Renal cortical epithelial cell (primary cell): ENCODE measurements at places on chromosomes 12 and 14.

- no peak for DNase-seq
Observed at GRCh38 chr12:57241402-57242310, 9.3 kb downstream of the STAC3 start.

DNA sequence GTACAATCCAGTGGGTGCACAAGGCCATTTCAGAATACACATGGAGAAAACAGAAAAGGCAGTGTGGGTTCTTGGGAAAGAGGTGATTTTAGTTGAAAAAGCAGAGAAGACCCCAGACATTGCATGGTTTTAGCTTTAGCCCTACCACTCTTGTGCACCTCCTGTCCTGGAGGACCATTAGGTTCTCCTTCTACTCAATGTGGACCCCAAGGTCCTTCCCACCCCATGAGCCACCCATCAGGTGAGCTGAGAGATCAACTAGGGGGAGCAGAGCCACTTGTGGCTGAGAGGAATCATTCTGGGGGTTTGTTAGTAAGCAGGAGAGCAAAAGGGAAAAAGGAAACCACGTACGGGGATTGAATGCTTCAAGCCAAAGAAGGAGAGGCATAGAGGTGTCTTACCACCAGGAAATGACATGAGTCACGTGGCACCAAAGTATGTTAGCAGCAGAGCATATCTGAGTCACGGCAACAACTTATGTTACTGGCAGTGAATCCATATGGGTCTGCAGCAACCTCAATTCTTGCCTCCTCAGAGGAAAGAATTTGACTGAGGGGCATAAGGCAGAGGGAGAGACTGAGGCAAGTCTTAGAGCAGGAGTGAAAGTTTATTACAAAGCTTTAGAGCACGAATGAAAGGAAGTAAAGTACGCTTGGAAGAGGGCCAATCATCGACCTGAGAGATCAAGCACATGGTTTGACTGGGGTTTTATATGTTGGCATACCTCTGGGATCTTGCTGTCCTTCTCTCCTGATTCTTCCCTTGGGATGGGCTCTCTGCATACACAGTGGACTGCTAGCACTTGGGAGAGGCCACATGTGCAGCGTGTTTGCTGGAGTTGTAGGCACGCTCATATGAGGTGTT is 73.9 kb downstream of the HSD17B6 start:
- DNase-seq: peak; percentile 64

DNA sequence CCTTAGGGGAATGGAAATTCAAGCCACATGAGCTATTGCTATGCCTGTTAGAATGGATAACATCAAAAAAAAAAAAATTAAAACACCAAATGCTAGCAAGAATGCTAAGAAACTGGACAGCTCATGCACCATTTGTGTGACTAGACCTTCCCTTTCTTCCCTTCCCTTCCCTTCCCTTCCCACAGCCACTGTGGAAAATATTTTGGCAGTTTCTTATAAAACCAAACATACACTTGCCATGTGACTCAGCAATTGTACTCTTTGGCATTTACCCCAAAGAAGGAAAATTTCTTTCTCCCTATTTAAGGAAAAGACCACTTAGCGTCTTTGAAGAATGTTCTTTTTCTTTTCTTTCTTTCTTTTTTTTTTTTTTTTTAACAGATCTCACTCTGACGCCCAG is 49.1 kb upstream of the FKBP4 start:
- no peak for DNase-seq

DNA sequence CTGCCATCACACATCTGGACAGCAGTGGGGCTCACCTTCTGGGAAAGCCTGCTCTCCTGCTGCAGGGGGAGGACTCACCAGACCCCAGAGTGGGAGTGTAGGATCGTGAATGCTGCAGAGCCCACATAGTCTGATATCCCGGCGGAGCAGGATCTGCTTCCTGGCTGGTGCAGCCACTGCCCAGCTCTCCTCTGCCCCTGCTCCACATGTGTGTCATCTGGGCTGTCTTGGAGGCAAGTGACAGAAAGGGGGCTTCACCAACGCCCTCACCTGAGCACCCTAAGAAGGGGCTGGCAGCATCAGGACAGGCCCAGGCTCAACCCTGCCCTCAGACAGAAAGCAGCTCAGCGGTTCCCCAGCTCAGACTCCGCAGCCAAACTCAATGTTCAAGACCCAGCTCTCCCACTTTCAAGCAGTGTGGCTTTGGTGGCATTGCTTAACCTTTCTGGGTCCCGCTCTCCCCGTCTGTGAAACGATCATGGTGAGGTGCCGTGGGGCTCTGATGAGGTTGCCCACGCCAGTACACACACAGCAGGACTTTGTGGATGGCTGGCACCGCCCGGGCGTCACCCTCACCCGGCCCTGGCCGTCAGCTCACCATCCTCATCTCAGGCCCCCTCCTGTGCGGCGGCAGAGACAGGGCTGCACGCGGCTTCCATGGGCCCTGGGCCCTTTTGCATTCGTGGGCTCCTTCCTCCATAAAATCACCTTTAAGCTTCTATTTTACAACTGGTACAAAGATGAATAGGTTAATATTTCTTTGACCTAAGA is 91.0 kb upstream of the SFSWAP start:
- DNase-seq: no peak

GRCh38 chr14:51448831-51449670 is 202.7 kb upstream of the FRMD6 start:
- DNase-seq: peak; percentile 73

- DNase-seq: peak; percentile 70
Observed at GRCh38 chr12:82527165-82527780, 159.4 kb upstream of the TMTC2 start.

GRCh38 chr12:90257927-90258624 is 549.4 kb upstream of the ATP2B1 start:
- DNase-seq: no peak

DNA sequence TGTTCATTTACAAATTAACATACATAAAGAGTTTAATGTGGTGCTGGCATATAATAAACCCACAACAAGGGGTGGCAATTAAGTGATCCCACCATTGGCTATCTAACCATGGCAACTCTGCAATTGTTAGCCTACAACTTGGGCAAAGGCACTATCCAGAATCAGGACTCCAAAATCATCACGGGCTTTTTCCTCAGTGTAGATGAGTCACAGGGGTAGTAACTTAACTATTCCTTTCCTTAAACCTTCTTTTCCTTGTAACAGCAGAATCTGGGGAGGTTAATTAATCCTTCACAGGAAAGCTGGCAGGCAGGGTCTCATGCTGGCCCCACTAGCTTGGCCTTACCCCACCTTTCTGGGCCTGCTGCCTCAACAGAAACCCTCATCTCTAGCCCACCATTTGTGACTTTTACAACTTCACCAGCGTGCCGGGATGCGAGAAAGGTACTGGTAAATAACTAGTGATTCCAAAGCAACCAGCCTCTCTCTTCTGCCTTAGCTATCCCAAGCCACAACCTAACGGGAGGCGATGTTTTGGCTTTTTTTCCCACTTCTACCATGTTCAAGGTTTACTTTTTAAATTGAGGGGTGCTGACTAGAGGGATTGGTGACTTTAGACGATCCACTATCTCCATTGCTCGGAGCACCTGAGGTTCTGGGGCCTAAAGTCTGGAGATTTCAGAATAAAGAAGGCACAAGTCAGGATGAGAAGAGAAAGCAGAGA is 744 bp downstream of the ATP5MC2 start:
- DNase-seq: peak; percentile 37

DNA sequence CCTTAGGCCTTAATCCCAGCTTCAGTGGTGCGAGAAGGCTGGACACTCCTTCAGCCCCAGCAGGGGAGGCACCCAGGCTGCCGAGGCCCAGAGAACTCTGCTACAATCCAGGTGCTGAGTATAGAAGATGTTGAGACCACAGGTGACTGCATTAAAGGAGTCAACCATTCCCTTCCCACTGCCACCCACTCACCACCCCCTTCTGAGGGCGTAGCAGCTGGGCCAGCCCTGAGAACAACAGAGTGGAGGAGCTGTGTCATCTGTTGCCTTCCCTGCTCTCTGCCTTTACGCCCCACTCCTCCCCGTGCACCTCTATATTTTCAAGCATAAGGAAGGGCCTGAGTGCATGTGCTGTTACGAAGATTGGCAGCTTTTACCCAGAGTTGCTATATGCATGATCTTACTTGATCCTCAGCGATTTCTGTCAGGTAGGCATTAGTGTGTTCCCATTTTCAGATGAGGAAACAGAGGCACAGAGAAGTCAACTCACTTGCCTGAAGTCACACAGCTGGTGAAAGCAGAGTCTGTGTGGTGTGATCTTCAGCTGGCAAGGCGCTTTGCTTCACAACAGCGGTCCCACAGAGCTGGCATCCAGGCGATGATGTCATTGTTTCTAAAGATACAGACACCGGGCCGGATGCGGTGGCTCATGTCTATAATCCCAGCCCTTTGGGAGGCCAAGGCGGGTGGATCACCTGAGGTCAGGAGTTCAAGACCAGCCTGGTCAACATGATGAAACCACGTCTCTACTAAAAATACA is 46.7 kb downstream of the RIN3 start:
- no peak for DNase-seq
